ENCODE measurements at places on chromosomes 1 and 21. TPM values are rescaled to one million over a fixed set of nuclear protein-coding genes. Genes with fewer than 3 reads are reported as not detected.

COL9A2 gene
- under 0.01 TPM for total RNA-seq

ATF6 gene
- 41.5 TPM for total RNA-seq

KPRP gene
- total RNA-seq = not detected

APCS gene
- total RNA-seq = not detected

TSEN15 gene
- total RNA-seq = 28.6 TPM

TTLL10 gene
- not detected for total RNA-seq

FOXD2 gene
- total RNA-seq = not detected

SLC1A7 gene
- not detected for total RNA-seq

ARMH1 gene
- 0.46 TPM for total RNA-seq

BPNT1 gene
- 34.3 TPM for total RNA-seq

All from epithelial cell of umbilical artery (primary cell).